ENCODE measurements at places on chromosomes 11 and 22.

GRCh38 chr22:29330291-29330690 is 14.8 kb upstream of the RASL10A start:
- DNase-seq, result no peak

DNA sequence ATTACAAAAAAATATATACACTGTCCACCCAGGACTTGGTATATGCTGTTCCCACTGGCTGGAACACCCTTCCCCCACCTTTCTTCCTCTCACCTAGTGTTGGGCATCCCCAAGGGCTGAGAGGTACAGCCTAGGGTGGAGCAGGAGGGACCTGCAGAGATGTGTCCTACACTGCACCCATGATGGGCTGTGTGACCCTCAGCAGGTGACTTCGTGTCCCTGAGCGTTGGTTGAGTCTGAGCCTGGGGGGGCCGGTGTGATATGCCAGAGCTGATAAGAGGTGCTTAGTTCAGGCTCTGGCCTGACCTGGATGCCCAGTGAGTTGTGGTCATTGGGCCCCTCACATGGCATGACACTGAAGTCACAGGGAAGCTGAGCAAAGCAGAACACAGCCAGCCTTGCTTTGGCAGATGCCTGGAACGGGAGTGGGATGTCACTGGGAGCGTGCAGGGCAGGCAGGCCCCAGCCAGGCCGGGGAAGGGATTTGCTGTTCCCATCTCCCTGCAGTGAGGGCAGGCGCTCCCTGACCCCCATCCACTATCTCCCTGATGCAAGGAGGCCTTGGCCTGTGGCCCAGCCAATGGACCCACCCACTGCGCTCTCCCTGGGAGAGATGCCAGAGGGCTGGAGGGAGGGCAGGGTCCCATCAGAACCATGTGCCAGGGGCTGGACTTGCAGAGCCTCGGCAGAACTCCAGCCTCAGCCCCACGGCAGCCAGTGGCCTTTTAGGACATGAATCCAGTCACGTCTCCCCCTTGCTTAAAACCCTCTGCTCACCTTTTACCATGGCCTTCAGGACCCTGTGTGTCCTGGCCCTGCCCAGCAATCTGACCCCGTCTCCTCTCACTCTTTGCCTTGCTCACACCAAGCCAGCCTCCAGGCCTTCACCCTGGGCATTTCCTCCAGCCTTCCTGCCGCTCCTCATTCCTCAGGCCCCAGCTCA is 138.9 kb downstream of the MN1 start:
- DNase-seq, result no peak

- no peak for DNase-seq
Measured at GRCh38 chr11:59380263-59381059, 21.8 kb downstream of the OR5AN1 start.

GRCh38 chr11:13944016-13944415 is 18.5 kb upstream of the SPON1 start:
- DNase-seq, result no peak

GRCh38 chr11:69667619-69668604 is 7.2 kb downstream of the LTO1 start:
- DNase-seq, result no peak

DNA sequence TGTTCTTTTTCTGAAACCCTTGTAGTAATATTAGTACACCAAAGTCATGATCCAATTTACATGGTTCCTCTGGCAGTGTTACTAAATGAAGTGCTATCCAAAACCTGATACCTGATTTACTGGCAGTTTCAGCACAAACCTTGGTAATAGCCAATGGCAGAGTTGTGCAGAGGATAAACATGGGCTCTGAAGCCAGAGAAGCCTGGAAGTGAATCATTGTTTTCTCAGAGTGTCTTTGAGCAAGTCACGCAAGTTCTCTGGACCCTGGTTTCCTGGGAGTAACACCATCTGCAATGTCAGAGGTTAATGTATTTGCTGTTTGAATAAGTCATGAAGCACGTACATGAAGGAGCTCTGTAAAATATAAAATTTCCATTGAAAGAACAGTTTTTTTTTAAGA is 222.3 kb upstream of the NARS2 start:
- no peak for DNase-seq

- no peak for DNase-seq
Measured at GRCh38 chr22:49946612-49947295, 13.8 kb upstream of the PIM3 start.

Measured in NCI-H2171 treated with DMSO at 0.1 percent for 48 hours (cell line).